ENCODE measurements at places on chromosomes 3 and 15.

DNA sequence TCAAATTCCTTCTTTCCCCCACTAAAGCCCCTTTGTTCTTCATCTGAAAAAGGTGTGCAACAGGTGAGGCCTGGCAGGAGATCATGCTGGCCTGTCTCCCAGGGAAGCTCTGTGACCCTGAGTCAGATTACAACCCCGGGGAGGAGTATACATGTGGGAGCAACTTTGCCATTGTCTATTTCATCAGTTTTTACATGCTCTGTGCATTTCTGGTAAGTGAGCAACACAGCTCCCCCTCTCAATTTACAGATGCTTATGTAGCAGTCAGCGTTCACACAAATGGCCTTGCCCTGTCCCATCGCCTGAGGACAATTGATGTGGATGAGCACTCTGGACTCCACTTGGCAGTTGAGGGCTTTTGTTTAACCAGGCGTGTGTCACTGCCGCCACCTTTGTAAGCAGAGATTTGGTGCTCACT lies 70.4 kb downstream of the CHDH start:
- no peak for DNase-seq

DNA sequence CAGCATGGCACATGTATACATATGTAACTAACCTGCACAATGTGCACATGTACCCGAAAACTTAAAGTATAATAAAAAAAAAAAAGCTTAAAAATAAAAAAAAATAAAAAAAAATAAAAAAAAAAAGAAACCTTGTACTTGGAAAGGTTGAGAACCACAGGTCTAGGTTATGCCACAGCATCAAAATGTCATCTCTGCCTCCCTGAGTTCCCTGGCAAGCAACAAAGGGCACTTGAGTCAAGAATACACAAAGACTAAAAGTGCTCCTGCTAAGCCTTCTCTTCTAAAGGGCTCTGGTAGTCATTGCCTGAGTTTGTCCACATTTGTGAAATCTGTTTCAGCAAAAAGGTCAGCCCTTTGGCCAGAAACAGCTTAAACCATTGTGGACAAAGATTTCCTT lies 395.8 kb upstream of the CCDC54 start:
- no peak for DNase-seq

DNA sequence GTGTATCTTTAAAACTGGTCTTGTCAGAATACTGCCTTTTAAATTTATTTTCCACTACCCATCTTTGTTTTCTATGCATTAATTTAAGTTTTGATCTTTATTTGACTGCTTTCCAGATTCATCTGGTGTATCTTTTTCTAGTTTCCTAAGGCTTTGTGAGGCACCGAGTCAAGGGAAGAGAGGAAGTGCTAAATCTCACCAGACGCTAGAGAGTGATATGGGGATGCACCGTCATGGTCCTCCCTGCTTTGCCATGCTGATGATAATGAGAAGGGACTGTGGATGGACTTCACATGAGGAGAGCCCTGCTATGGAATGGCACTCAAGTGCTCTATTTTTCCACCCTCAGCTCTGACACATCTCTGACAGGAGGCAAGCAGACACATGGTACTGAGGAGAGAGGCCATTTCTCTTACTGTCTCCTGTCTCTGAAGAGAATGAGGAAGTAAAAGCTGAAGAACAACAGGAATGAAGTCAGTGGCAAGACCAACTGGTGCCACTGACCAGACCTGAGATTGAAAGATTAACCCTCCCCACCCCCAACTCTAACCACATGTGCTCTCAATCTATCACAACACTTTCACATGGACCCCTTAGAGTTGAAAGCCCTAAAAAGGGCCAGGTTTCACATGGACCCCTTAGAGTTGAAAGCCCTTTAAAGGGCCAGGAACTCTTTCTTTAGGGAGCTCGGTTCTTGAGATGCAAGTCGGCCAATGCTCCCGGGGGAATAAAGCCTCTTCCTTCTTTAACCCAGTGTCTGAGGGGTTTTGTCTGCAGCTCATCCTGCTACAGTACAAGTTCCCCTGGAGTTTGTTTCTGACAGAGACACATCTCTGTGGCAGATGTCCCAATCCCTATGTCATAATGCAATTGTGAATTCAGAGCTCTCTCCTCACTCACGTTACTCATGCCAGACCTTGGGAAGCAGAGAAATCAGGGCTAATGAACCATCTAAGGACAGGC lies at the start of gene IQCF2:
Gene IQCF2 (plus strand): TSS at position 913 of the 963 bp plus-strand sequence. CDS start 52 bp downstream, outside the sequence.
- DNase-seq = no peak

- DNase-seq = no peak
Measured at GRCh38 chr3:120684896-120685295, 2.9 kb upstream of the HGD start.

DNA sequence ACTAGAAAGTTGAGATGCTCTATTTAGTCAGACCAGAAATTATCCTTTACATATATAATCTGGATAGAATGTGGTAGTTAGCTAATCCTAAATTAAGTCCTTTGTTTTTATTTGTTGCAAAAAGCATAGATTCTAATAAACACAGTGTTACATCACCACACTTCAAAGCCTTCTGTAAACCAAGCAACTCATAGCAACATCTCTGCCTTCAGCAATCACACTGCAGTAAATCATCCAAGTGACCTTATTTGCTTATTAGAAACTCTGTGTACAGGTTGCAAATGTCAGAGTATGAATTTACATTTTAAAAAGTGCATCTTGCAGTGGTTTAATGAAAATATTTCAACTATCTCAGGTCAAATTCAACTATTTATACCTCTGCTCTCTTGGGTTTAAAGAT lies 242.5 kb downstream of the GBE1 start:
- DNase-seq = no peak

DNA sequence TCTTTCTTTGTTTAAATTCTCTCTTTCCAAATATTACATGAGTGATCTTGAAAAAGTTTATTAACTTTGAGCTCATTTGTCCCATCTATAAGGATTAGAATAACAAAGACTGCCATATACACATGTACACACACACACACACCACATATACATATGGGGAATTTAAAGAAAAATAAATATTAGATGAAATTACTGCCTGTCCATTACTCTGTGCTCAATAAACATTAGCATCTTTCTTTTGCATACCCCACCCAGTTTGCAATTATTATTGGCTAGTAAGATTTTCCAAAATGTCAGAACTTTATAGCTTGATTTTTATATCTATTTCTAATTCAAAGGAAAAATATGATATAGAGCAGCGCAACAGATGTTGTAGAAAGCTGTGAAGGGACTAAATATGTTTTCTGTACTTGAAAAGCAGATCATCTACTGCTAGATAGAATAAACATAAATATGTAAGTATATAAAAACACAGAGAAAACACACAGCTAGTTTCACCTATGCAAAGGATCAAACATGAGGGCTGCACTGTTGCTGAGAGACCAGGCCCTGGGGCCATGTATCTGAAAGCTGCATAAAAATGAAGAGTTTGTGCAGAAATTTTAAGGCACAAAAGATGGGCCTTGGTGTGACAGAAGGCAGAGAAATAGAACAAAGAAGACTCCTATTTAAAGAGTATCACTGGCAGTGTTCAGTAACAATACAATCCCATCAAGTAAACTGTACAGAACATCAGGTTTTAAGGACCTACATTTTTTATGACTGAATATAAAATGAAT lies 114.2 kb upstream of the NECTIN3 start:
- no peak for DNase-seq

DNA sequence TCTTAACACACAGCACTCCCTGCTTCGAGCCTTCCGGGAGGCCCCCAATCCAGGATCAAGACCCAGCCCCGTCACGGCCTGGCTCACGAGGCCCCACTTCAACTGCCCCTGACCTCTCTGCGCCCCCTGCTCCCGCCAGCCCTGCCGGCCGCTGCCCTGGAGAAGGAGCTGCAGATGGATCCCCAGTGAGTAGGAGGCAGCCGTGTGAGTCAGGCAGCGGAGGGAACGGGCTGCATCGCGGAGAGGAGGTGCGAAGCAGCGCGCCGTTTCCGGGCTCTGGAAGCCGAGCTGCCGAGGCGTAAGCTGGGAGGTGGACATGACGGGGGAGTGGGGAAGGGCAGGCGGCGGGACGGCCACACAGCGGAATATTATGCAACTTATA lies 133.4 kb downstream of the TPRA1 start:
- no peak for DNase-seq

- DNase-seq = no peak
Measured at GRCh38 chr3:75294124-75294523, 370.0 kb upstream of the FRG2C start.

GRCh38 chr3:81841540-81841939 lies 80.1 kb upstream of the GBE1 start:
- no peak for DNase-seq

GRCh38 chr3:123081718-123082369 lies 15.0 kb downstream of the PDIA5 start:
- no peak for DNase-seq

DNA sequence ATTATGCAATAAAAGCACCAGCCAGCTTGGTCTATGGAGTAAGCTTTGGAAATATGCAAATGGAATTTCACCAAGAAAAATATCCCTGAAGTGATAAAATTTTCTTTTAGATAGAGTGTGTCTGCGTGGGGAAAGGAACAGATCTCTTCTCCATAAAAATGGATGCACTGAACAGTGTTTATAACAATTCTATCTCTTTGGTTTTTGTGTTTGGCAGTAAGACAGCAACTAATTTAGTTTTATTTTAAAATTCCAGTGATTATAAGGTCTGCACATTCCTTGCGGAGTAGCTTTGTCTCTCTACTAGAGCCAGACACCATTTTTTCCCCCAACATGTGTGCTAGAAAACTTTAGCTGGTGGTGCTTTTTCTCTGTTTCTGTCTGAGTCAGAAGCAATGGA lies 712.4 kb downstream of the GRM7 start:
- DNase-seq = no peak

DNA sequence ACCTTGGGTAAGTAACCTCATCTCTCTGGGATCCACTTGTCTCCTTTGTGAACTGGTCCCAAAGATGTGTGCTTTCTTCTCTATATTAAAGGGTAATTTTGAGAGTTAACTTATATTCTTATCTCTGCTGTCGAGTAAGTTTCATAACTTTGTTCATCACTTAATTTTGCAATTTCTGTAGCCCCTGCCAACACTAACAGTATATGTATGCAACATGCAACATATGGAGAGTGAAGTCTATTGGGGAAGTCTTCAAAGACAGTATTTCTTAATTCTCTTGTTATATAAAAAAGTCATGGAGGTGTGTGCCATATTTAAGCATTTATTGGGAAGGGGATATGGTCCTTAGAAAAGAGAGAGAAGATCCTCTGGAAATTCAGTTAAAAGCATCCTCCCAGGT lies 85.9 kb downstream of the LRRC3B start:
- DNase-seq = no peak

DNA sequence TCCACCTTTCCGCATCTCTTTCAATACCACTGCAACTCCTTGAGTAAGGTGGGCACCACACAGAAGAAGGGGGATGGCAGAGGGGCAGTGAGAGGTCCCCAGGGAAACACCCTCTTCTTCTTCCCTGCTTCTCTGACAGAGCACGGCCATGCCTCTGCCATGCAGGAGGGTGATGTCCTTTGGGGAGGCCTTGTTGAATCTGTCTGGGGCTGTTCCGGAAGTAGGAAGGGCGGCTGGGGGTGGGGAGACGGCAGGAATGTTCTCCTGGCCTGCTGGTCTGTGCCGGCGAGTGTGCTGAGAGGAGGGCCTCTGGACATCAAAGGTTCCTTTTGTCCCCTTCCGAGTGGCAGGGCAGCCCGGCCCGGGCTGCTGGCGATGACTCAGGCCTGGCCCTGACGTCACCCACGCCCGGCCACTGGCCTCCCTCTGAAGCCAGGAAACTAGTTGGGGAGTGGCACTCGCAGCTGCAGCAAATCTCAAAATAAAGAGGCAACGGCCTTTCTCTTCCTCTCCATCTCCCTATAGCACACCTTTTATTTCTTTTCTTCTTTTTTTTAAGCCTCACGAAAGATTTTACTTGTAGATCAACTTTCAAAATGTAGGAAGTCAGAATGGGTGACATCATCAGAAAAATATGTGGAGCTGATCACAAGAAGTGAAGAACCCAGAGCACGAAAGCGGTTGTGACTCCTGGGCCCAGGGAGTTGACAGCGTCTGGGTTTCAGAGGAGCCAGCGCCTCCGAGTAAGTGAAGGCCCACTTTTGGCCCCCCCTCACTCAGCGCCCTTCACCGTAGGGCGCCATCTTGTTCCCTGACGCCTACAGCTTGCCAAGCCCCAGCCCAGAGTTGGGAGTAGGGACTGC lies at the start of gene ZBTB38:
Gene ZBTB38 (plus strand): TSS at position 443 of the 863 bp plus-strand sequence. CDS start 73,885 bp downstream, outside the sequence.
- peak; percentile 94 for DNase-seq

DNA sequence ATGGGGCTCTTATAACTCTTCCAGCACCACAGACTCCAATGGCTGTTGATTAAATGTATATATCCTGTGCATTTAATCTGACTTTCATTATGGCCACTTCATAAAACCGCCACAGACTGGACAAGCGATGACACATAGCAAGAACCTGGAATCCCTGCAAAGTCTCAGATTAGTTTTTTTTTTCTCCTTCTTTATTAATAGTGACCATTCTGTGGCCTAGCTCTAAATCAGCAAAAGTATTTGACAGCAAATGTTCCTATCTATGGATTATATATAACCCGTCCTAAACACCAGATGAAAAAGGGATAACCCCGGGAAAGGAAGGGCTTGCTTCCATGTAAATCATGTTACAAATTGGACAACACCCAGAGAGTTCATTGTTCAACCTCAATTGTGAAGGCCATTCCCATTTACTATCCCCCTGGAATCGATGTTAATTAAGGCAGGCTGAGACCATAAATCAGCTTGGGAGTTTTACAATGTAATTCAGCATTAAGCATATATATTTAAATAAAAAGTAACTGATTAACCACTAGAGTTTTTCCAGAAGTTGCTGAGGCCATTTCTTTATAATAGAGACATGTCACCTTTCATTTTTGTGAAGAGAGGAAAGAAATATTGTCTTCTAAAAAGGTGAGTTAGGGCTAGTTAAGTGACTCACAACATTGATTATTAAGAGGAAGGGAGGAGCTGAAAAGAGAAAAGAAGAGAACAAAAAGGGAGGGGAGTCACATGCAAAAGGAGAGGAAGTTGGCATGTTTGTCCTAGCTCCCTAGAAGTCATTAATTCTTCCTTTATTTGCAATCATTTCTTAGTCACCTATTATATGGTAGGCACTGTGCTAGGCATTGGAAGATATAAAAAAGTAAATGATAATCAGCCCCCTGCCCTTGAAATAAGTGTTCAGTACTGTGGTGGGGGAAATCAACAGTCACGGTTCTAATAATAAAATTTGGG lies 26.2 kb downstream of the ALDH1A2 start:
- DNase-seq = no peak

- no peak for DNase-seq
Measured at GRCh38 chr3:4019501-4019900, 220.3 kb downstream of the LRRN1 start.

- no peak for DNase-seq
Measured at GRCh38 chr3:194328053-194328657, 23.0 kb downstream of the CPN2 start.

GRCh38 chr15:35654332-35654731 lies 108.4 kb upstream of the DPH6 start:
- no peak for DNase-seq
